Aorta (tissue), 5 donors: ENCODE measurements at places on chromosomes 13 and 19. TPM values are rescaled to one million over a fixed set of nuclear protein-coding genes. Genes with fewer than 3 reads are reported as not detected.
A peak's percentile ranks its signal among the peaks of the same experiment; 100 is the strongest.

PEAK3 gene
- 1.5 TPM for total RNA-seq

GRCh38 chr13:34254366-34254765 is 436.4 kb downstream of the RFC3 start:
- no peaks in the 10 kb centered on the region for H3K27me3 ChIP-seq
- H3K27ac ChIP-seq: no peak overlapping the region
- no peak for DNase-seq
- peaks cover 2% of the 10 kb centered on the region for H3K36me3 ChIP-seq

DNA sequence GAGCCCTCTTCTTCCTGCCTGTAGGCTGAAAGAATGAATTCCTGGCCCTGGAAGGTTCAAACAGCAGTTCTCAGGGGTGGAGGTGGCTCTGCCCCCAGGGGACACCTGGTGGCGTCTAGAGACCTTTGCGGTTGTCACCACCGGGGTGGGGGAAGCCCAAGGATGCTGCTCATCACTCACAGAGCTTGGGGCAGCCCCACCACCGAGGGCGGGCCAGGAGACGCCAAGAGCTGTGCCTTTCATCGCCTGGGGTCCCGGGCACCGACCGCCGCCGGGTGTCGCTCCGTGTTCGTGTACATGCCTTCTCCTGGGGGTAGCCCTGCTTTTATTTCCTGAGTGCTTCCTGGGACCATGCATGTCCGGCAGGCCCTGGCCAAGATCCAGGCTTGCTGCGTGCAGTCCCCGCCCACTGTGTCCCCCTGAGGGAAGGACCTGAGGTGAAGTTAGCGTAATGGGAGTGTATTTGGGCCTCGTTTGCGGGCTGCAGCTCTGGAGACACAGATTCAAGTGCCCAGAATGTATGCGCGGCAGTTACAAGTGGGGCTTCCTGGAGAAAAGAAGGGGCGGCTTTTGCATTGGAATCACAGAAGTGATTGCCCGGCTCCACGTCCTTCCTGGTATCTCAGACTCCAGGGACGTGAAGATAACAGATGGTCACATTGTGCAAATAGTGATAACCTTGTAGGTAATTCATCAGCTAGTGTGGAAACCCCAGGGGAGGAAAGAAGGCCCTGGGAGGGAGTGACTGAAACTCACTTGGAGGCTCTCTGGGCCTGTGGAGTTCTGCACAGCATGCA is 7.8 kb downstream of the DOT1L start:
- no peaks in the 10 kb centered on the region for H3K36me3 ChIP-seq
- no peak overlapping the region for H3K27ac ChIP-seq
- H3K4me3 ChIP-seq: no peak overlapping the region
- DNase-seq: no peak

COL4A1 gene
- 910 TPM for total RNA-seq

ZNF525 gene
- total RNA-seq: 14.8 TPM

POSTN gene
- 190 TPM for total RNA-seq

ITGBL1 gene
- 121 TPM for total RNA-seq

DNA sequence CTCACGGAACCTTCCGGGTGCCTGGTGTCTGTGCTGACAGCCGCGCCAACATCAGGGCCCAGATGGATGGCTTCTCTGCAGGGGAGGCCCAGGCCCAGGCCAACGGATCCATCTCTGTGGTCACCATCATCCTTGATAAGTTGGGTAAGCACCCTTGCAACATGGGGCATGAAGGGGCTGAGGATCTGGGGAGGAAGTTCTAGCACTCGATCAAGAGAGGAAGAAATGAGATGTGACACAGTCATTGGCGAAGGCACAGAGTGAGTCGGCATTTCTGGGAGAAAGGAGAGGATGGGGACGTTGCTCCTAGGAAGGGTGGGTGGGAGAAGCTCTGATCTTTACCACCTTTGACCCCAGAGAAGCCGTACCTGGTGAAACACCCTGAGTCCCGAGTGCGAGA is 4.4 kb downstream of the CILP2 start:
- no peak for DNase-seq
- no peaks in the 10 kb centered on the region for H3K27me3 ChIP-seq
- H3K4me3 ChIP-seq: no peak overlapping the region
- H3K36me3 ChIP-seq: no peaks in the 10 kb centered on the region

- no peak for DNase-seq
- no peaks in the 10 kb centered on the region for H3K36me3 ChIP-seq
- no peaks in the 10 kb centered on the region for H3K27me3 ChIP-seq
- H3K4me1 ChIP-seq: no peaks in the 10 kb centered on the region
- no peak overlapping the region for H3K27ac ChIP-seq
Observed at GRCh38 chr13:44894001-44894770, 95.1 kb downstream of the NUFIP1 start.

- H3K4me3 ChIP-seq: no peak overlapping the region
- H3K27ac ChIP-seq: no peak overlapping the region
- no peaks in the 10 kb centered on the region for H3K4me1 ChIP-seq
- no peaks in the 10 kb centered on the region for H3K36me3 ChIP-seq
- H3K27me3 ChIP-seq: no peaks in the 10 kb centered on the region
Observed at GRCh38 chr13:67048821-67049150, 181.3 kb downstream of the PCDH9 start.

ZNF581 gene
- total RNA-seq: 11.0 TPM

USF2 gene
- total RNA-seq: 107 TPM

GRCh38 chr19:51572908-51573307 is 1.8 kb downstream of the ZNF175 start:
- no peak overlapping the region for H3K4me3 ChIP-seq
- no peak for DNase-seq
- peaks cover 2% of the 10 kb centered on the region for H3K36me3 ChIP-seq
- H3K27ac ChIP-seq: no peak overlapping the region
- H3K4me1 ChIP-seq: peaks cover 2% of the 10 kb centered on the region
- no peaks in the 10 kb centered on the region for H3K27me3 ChIP-seq

- H3K27me3 ChIP-seq: no peaks in the 10 kb centered on the region
- no peak for DNase-seq
- no peak overlapping the region for H3K27ac ChIP-seq
- H3K4me1 ChIP-seq: no peaks in the 10 kb centered on the region
Observed at GRCh38 chr13:22311734-22312404, 641.0 kb downstream of the FGF9 start.

DNA sequence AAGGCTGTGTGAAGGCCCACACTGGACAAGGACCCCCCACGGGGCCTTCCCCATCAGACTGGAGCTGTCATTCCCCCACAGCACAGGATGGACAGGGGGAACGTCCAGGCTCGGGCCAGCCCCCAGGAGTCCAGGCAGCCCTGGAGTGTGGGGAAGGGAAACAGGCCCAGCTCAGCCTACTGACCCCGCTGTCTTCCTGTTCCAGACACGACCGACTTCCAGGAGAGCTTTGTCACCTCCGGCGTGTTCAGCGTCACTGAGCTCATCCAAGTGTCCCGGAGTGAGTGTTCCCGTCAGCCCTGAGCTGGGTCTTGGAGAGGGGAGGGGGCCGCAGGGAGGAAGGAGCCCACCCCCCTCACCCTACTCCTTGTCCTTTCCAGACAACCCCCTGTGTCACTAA is 47.0 kb downstream of the SMIM24 start:
- no peaks in the 10 kb centered on the region for H3K27me3 ChIP-seq
- H3K27ac ChIP-seq: peak overlapping the region; percentile 15
- H3K4me3 ChIP-seq: no peak overlapping the region
- no peaks in the 10 kb centered on the region for H3K4me1 ChIP-seq

- DNase-seq: no peak
- no peak overlapping the region for H3K27ac ChIP-seq
- H3K4me3 ChIP-seq: no peak overlapping the region
- no peaks in the 10 kb centered on the region for H3K27me3 ChIP-seq
- H3K36me3 ChIP-seq: peaks cover 3% of the 10 kb centered on the region
- no peaks in the 10 kb centered on the region for H3K4me1 ChIP-seq
Observed at GRCh38 chr13:48264058-48264457, 31.1 kb downstream of the ITM2B start.

- H3K36me3 ChIP-seq: no peaks in the 10 kb centered on the region
- H3K4me1 ChIP-seq: no peaks in the 10 kb centered on the region
- H3K4me3 ChIP-seq: peak within 1 kb of the TSS; percentile 42
- peak within 1 kb of the TSS; percentile 94 for H3K27ac ChIP-seq
Observed at GRCh38 chr19:54191011-54191810, at the start of gene TSEN34. TSS of gene TSEN34 (plus strand) at chr19:54191308. CDS start at chr19:54191365, 57 bp downstream.

DNA sequence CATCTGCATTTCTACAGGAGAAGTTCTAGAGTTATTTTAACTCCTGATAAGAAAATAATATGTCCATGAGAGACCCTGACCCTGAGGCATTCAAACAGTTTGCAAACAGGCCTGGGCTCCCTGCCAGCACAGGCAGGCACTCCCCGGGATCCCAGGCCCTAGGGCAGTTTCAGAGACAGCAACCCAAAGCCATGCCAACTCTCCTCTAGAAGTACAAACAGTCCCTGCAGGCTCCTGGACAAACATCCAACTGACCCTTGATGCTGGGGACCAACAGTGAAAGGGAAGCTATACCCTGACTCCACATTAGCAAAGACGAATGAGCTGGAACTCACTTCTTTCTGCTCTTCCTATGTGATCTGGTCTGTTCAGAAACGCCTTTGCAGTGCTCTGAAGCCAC is 44.8 kb downstream of the CCDC70 start:
- H3K4me1 ChIP-seq: no peaks in the 10 kb centered on the region
- DNase-seq: no peak
- H3K27me3 ChIP-seq: no peaks in the 10 kb centered on the region
- H3K27ac ChIP-seq: no peak overlapping the region

ZNF442 gene
- 3.6 TPM for total RNA-seq

- H3K4me3 ChIP-seq: no peak overlapping the region
- H3K27ac ChIP-seq: no peak overlapping the region
- no peaks in the 10 kb centered on the region for H3K4me1 ChIP-seq
Observed at GRCh38 chr13:42333613-42334328, 61.8 kb downstream of the AKAP11 start.

GRCh38 chr13:38542601-38543000 is 144.3 kb upstream of the FREM2 start:
- no peak overlapping the region for H3K4me3 ChIP-seq
- H3K27ac ChIP-seq: no peak overlapping the region
- no peaks in the 10 kb centered on the region for H3K27me3 ChIP-seq
- no peaks in the 10 kb centered on the region for H3K4me1 ChIP-seq
- DNase-seq: no peak

RDH8 gene
- total RNA-seq: not detected

DNA sequence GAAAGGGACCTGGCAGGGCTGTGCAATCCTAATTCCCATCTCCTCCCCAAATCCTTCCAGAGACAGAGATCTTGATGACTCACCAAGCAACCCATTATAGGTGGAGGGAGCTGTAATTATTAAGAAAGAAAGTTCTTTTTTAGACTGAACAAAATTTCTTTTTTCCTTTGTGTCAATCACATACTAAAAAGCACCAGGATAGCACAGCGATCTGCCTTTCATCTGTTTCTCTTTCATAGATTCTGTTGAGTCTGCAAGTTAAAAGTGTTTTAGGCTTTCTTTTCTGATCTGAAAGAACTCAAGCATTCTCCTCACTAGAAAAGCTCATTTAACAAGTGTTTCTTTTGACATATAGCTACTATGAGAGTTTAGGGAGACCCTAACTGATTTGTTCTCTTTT is 222.8 kb downstream of the DCT start:
- no peaks in the 10 kb centered on the region for H3K4me1 ChIP-seq
- H3K4me3 ChIP-seq: no peak overlapping the region
- DNase-seq: no peak
- no peak overlapping the region for H3K27ac ChIP-seq
- H3K36me3 ChIP-seq: no peaks in the 10 kb centered on the region

- H3K4me3 ChIP-seq: no peak overlapping the region
- H3K27ac ChIP-seq: no peak overlapping the region
- no peaks in the 10 kb centered on the region for H3K36me3 ChIP-seq
- DNase-seq: no peak
- H3K27me3 ChIP-seq: no peaks in the 10 kb centered on the region
Observed at GRCh38 chr13:47774671-47774994, 226.4 kb downstream of the SUCLA2 start.

GRCh38 chr13:74966814-74967424 is 515.0 kb downstream of the TBC1D4 start:
- no peak overlapping the region for H3K27ac ChIP-seq
- H3K27me3 ChIP-seq: no peaks in the 10 kb centered on the region
- H3K4me3 ChIP-seq: no peak overlapping the region
- H3K36me3 ChIP-seq: no peaks in the 10 kb centered on the region
- DNase-seq: no peak

GRCh38 chr19:1172353-1173158 is 1.5 kb downstream of the SBNO2 start:
- peak overlapping the region; percentile 84 for H3K4me3 ChIP-seq
- H3K27ac ChIP-seq: no peak overlapping the region
- DNase-seq: peak; percentile 87
- no peaks in the 10 kb centered on the region for H3K27me3 ChIP-seq
- H3K4me1 ChIP-seq: no peaks in the 10 kb centered on the region

GRCh38 chr13:33168321-33168960 is 117.1 kb downstream of the STARD13 start:
- no peak for DNase-seq
- no peak overlapping the region for H3K27ac ChIP-seq
- peaks cover 4% of the 10 kb centered on the region for H3K4me1 ChIP-seq
- H3K4me3 ChIP-seq: no peak overlapping the region
- peaks cover 3% of the 10 kb centered on the region for H3K36me3 ChIP-seq

VSIG10L gene
- total RNA-seq: 1.7 TPM

CYP4F11 gene
- total RNA-seq: 3.9 TPM

- no peak overlapping the region for H3K4me3 ChIP-seq
- no peaks in the 10 kb centered on the region for H3K36me3 ChIP-seq
- H3K27ac ChIP-seq: no peak overlapping the region
- H3K27me3 ChIP-seq: no peaks in the 10 kb centered on the region
- H3K4me1 ChIP-seq: no peaks in the 10 kb centered on the region
Observed at GRCh38 chr13:104382951-104383350, 1316.7 kb upstream of the SLC10A2 start.

DNA sequence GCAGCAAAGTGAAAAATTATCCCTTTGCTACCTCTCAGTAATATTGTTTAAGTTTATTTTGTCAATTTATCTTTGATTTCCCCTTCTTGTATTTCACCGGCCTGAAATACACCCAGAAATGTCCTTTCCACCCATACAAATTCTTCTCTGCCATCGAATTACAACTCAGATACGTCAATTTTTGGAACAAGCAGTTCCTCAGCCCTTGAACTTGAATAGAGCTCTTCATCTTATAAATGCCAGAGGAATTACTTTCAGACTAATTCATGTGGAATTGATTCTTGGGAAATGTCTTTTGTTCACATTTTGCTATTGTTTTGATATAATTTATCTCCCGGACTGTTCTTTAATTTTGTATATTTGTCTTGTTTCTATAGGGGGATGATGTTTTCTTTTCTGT is 1359.3 kb upstream of the MIR17HG start:
- H3K27ac ChIP-seq: no peak overlapping the region
- H3K4me1 ChIP-seq: no peaks in the 10 kb centered on the region
- no peak for DNase-seq
- no peak overlapping the region for H3K4me3 ChIP-seq
